ENCODE measurements at places on chromosomes 6 and 20.

GRCh38 chr6:154930451-154930851 lies 64.7 kb upstream of the TIAM2 start:
- DNase-seq = no peak

DNA sequence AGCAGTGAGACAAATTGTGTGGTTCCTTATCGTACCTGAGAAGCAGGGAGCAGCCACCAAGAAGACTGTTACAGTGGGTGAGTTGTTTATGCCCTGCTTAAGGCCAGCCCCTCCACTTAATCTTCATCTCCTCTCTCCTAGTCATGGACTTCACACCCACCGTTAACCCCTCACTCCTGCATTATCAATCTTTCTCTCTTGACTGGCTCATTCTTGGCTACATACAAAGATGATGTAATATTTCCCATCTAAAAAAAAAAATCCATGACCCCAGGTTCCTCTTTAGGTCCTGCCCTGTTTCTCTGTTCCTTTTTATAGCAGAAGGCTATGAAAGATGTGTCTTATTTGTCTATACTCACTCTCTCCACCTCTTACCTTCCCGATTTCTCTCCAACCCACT lies 72.4 kb downstream of the SHLD1 start:
- no peak for DNase-seq

GRCh38 chr6:117396228-117396627 lies 29.5 kb downstream of the ROS1 start:
- DNase-seq = no peak

DNA sequence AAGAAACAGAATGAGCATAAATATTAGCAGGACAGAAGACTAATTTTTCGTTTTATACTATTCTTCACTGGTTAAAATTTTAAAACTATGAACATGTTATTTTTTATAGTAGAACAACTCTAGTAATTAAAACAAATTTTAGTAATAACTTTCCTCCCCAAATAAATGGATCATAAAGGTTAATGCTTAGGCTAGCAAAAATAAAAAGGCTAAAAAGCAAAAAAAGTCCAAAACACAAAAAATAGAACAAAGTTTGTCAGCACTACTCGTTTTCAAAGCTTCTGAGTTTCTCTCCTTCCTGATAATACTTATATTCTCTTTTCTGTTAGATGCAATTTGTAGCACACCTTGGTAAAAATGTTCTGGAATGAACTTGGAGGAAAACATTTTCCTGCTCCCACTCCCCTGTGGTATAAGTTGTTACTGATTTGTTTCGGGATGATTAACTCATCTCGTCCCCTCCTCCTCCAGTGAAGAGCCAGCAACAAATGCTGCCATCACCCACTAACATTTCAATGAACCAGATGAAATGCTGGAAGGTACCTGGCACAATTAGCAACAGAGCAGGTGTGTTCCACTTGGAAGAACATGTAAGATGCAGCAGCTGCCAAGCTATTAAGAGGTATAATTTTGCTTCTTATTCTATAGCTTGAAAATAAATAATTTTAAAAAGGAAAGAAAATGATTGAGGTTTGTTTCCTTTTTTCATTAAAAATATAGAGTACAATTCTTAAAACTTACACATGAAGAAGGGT lies 130.5 kb downstream of the MYB start:
- DNase-seq = no peak

DNA sequence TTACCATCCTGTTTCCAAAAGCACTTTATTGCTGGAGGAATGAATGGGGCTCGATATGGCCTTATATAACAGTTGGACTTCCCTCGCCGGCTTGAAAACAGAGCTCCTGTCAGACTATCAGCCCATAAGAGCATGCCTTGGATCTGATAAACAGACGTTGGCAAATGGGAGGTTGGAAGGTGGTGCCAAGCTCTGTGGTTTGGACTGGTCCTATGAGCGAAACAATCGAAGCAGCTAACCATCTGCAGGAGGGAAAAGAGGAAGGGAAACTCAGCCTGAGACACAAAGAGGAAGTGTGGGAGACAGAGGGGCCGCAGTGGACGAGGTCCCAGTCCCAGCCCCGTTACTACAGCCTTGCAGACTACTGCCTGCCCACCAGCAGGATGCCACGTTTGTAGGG lies 92.9 kb downstream of the TFAP2C start:
- DNase-seq = no peak

GRCh38 chr6:73263570-73263909 lies 544 bp upstream of the KHDC1 start:
- DNase-seq = no peak

- DNase-seq = no peak
Observed at GRCh38 chr20:34269996-34270627, 28.9 kb downstream of the ASIP start.

- no peak for DNase-seq
Observed at GRCh38 chr20:25135031-25135430, 53.1 kb upstream of the VSX1 start.

- no peak for DNase-seq
Observed at GRCh38 chr6:37150314-37150713, 19.6 kb upstream of the PIM1 start.

GRCh38 chr6:155915651-155916050 lies 460.0 kb upstream of the NOX3 start:
- no peak for DNase-seq

Data from stimulated activated CD4-positive, alpha-beta T cell treated with anti-CD3 and anti-CD28 coated beads, Interleukin-12 subunit alpha, Interleukin-12 subunit beta, amount 100 ng/mL, for 24 hours (primary cell).